Right lobe of liver (tissue), 6 donors: ENCODE measurements at places on chromosomes 12 and 14. TPM values are rescaled to one million over a fixed set of nuclear protein-coding genes. Genes with fewer than 3 reads are reported as not detected.

Gene POP5
- 26.7 TPM for total RNA-seq

Gene MYF6
- 0.18 TPM for total RNA-seq

Gene TEX52
- total RNA-seq, result not detected

Gene KRT77
- total RNA-seq, result not detected

Gene AMN
- 43.1 TPM for total RNA-seq

Gene DEPDC4
- total RNA-seq, result 1.4 TPM

Gene OLR1
- 0.23 TPM for total RNA-seq

Gene BHLHE41
- total RNA-seq, result 1.0 TPM

Gene KRT5
- total RNA-seq, result not detected

Gene MDGA2
- total RNA-seq, result not detected

Gene SMIM41
- not detected for total RNA-seq

Gene ARG2
- total RNA-seq, result 0.95 TPM

Gene CEP170B
- 22.4 TPM for total RNA-seq

Gene SLC6A12
- 114 TPM for total RNA-seq

Gene ANG
- total RNA-seq, result 361 TPM

Gene VEZT
- 24.6 TPM for total RNA-seq

Gene OTOGL
- not detected for total RNA-seq

Gene GPR68
- total RNA-seq, result not detected

Gene TAS2R50
- 1.4 TPM for total RNA-seq

Gene OR6C2
- not detected for total RNA-seq

Gene RAD9B
- 0.37 TPM for total RNA-seq
